Urothelium cell line (cell line): ENCODE measurements at places on chromosomes 2 and 18.
A peak's percentile ranks its signal among the peaks of the same experiment; 100 is the strongest.

DNA sequence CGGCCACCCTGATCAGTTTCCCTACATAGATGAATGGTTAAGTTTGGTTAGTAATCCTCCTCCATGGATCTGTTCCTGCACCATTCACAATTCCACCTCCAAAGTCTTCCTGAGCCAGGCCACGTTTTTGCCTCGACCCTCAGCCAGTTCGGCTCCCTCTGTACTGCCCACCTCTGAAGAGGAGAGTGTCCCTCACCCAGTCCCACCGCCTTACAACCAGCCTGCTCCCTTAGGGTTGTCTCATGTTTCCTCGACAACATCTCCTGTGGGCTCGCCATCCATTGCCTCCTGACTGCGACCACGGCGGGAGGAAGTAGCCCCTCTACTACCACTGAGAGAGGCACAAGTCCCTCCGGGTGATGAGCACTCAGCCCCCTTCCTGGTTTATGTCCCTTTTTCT lies 338.0 kb upstream of the CNTNAP5 start:
- no peak for DNase-seq

DNA sequence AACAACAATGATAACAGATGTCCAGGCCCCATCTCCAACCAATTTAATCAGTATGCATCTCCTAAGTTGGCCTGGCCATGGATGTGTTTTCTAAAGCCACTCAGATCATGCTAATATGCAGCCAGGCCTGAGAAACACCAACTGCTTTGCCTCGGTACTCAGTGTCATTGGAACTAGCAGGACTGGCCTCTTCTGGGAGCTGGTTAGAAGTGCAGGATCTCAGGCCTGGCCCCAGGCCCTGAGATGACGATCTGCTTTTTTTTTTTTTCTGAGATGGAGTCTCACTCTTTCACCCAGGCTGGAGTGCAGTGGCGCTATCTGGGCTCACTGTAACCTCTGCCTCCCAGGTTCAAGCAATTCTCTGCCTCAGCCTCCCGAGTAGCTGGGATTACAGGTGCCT lies 69.1 kb downstream of the IRS1 start:
- DNase-seq: no peak

GRCh38 chr2:55519938-55520885 lies 694 bp downstream of the CFAP36 start:
- DNase-seq: peak; percentile 44

DNA sequence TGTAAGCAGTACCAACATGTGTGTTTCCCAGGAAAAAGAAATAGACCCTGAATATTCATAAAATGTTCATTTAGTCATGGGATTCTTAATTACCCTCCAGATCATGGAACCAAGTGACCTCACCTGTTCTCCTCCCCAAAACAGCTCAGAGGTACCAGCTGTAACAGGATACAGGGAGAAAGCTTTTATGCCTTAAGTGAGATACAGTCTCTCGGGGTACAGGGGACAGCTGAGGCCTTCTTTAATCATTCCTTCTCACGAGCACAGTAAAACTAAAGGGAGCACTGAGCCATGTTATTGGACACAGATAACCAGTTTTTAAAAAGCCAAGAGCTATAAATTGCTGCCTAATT lies 16.6 kb downstream of the EPHA4 start:
- DNase-seq: no peak

- DNase-seq: no peak
Measured at GRCh38 chr2:121635371-121635770, 13.9 kb downstream of the CLASP1 start.

- DNase-seq: no peak
Measured at GRCh38 chr2:31380243-31380642, 34.3 kb downstream of the XDH start.

GRCh38 chr2:103364177-103364576 lies 602.3 kb downstream of the TMEM182 start:
- no peak for DNase-seq

DNA sequence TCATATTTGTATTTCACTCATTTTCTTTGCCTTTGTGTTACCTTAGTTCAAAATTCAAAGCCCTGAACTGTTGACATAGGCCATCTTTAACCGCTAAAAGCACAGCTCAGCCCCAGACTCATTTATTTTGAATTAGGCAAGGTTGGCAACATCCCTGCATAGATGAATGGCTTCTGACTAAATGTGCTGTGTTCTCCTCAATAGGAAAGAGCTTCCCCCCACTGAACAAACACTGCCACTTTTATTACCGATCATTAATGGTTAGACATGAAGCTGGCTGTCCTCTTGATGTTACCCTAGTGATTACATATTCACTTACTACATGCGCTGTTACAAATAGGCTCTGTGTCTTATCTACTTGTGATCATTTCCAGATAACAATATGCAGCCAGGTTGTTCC lies 170.7 kb downstream of the ADCYAP1 start:
- DNase-seq: no peak

GRCh38 chr2:42810971-42811811 lies 18.8 kb upstream of the HAAO start:
- DNase-seq: peak; percentile 86

GRCh38 chr18:62558015-62558663 lies 35.3 kb downstream of the ZCCHC2 start:
- DNase-seq: no peak

- DNase-seq: no peak
Measured at GRCh38 chr2:109080109-109080508, 48.9 kb upstream of the SH3RF3 start.

GRCh38 chr2:195531754-195532153 lies 125.3 kb upstream of the SLC39A10 start:
- DNase-seq: no peak

DNA sequence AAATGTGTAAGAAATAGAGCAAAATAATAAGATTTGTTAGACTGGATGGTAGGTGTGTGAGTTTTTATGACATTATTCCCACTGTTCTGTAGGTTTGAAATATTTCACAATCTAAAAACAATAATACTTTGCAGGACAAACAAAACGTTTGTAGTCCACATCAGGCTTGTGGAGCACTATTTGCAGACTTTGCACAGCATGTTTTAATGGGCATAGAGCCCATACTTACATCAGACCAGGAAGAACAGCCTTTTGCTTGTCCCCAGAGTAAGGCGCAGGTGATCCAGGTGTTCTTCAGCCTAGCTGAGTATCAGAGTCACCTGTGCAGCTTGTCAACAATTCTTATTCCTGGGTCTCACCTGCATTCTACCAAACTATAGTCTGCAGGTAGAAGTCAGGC lies 9.1 kb upstream of the STK39 start:
- no peak for DNase-seq

DNA sequence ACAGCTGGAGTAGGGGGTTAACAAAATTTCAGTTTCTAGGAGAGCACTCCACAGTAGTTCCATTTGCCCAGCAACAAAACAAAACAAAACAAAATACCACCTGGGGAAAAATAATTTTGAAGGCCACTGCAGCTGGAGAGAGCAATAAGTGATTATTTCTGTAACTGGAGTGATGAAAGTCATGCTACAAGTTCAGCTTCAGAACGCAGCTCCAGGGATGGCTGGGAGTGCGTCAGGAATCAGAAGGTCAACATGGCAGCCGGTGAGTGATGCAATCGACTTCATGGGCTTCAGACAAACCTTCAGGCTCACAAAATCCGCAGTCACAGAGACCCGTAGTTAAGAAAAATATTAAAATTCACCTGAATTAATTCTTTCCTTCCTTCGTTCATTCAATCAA lies 41.0 kb downstream of the ABHD3 start:
- DNase-seq: no peak

DNA sequence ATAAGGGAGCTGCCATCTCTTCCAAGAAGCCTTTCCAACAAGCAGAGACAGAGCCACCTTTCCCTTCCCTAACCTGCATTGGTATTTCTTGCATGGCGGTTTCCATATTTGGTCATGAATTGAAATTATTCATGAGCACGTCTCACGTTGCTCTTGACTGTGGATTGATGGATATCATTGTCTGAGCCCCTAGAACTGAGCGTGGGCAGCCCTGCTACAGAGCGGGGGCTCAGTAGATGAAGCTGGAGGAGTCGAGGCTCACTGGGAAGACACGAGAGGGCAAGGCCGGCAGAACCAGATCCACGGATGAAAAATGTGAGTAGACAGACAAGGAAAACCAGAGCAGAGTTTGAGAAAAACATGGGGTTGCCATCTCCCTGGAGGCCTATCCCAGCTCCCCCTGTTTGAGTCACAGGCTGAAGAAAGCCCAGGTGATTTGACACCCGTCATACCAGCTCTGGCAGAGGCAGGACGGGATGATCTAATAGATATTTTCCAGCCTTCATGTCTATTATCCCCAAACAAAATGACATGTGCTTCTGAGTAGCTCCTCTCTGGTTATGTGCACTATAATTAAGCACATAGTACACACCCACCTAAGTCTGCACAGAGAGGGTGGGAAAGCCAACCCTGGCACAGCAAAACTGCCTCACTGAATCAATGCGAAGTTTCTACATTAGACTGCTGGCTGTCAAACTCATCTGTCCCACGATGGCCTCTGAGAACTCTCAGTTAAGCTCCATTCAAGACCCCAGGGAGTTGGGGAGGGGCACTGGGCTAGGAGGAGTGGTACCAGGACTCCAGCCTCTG lies 363.5 kb upstream of the KLHL29 start:
- no peak for DNase-seq

DNA sequence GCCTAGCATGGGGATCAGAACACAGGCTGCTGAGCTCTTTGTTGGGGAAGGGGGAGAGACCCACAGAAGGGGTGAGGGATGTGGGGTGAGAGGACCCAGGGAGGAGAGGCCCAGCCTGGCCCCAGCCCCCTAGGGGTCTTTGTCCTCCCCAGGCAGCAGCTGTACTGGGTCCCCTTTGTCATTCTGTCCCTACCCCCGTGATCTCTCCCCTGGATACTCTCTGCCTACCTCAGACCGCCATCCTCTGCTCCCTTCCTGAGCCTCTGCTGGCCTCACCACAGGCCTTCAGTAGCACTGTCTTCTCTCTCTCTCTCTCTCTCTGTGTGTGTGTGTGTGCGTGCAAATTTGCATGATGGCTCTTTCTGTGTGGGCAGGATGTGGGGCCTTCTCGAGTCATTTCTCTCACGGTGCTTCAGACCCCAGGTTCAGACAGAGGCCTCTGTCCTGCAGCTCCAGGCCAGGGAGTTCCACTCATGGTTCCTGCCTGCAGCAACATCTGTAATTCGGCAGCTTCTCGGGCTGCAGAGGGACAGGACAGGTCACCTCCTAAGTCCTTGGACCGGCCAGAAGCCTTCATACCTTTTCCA lies 1.4 kb downstream of the PSD4 start:
- no peak for DNase-seq

DNA sequence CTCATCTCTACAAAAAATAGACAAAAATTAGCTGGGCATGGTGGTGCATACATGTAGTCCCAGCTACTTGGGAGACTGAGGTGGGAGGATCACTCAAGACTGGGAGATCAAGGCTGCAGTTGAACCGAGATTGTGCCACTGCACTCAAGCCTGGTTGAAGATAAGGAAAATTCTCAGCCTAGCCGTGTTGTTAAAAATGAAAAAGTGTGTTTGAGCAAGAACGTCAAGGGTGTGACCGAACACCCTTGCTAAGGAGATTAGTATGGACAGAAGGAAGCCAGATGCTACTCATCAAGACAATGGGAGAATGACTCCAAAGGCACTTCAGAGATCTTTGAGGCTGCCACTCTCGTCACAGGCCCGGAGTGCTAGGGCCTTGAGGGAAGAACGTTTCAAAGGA lies 70.0 kb upstream of the NDUFV2 start:
- DNase-seq: no peak

- no peak for DNase-seq
Measured at GRCh38 chr2:147663153-147663961, 181.5 kb upstream of the ACVR2A start.

DNA sequence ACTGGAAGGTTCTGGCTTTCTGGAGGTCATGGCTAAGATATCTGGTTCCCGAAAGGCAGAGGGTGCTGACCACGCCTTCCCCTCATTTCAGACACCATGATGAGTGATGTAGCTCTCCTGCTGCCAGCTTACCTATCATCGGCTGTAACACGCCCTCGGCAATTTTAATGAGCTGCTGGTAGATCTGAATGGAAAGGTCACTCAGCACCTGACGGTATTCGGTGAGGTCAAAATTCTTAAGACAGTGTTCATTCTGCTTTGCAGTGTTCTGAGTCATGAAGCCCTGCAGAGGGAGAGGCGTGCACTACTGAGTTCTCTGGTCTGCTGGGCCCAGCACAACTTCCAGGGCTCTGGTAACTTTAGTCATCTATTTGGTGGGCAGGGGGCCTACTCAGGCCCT lies 25.7 kb upstream of the ACAA2 start:
- DNase-seq: no peak

DNA sequence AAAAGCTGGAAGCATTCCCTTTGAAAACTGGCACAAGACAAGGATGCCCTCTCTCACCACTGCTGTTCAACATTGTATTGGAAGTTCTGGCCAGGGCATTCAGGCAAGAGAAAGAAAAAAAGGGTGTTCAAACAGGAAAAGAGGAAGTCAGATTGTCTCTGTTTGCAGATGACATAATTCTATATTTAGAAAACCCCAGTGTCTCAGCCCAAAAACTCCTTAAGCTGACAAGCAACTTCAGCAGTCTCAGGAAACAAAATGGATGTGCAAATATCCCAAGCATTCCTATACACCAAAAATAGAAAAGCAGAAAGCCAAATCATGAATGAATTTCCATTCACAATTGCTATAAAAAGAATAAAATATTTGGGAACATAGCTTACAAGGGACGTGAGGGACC lies 11.1 kb downstream of the SLC8A1 start:
- DNase-seq: no peak

- no peak for DNase-seq
Measured at GRCh38 chr2:157771234-157771633, 104.9 kb downstream of the ACVR1 start.

DNA sequence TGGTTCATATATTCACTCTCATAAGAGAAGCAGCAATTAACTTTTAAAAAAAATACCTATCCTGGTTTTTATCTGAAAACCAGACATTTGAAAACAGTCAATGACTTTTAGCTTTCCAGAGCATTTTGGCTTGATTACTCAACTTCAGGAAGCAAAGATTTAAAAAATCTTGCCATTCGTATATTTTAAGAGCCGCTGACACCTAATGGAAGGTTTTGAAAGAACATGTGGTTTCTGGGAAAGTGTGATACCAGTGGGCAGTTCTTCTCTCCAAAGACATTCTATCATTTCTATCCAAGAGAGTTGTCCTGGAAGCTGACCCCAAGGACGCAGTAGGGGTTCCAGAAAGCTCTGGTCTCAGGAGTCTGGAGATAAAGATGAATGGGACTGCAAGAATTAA lies 234.7 kb downstream of the TTC32 start:
- no peak for DNase-seq

DNA sequence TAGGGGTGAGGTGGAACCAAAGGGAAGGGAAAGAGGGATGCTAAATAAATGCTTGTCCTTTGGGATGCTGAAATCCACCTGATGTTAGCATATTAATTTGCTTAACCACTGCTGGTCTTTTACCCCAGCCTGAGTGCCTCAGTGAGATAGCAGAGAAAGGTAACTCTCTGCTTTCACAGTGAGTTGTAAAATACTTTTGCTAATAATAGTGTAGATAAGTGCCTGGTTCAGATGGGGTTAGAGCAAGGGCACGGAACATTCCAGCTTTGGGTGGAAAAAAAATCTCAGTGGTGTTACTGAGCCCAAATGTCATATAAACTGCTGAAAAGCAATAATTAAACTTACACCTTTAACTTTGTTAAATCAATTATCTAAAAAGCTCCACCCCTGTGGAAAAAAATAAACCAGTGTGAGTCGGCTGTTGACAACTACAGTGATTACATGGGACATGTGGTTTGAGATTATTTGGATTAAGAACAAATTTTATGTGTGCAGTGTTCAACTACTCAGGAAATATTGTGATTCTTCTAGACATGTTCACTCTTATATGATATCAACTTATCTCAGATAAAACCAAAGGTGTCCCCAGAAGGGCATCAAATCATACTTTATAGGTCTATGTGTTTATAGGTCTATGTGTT lies 21.1 kb upstream of the RND3 start:
- DNase-seq: no peak

- DNase-seq: no peak
Measured at GRCh38 chr2:128731994-128732650, 413.5 kb upstream of the HS6ST1 start.
